ENCODE measurements at places on chromosomes 4 and X.

GRCh38 chr4:139511320-139511719 is 44.7 kb downstream of the SETD7 start:
- no peak for DNase-seq

GRCh38 chr4:158255727-158256324 is 45.5 kb downstream of the TMEM144 start:
- peak; percentile 15 for DNase-seq

GRCh38 chr4:80074651-80075050 is 1.6 kb upstream of the ANTXR2 start:
- DNase-seq: no peak

- no peak for DNase-seq
These were observed 1848.9 kb upstream of the TENM3 start for GRCh38 chr4:180394312-180394711.

DNA sequence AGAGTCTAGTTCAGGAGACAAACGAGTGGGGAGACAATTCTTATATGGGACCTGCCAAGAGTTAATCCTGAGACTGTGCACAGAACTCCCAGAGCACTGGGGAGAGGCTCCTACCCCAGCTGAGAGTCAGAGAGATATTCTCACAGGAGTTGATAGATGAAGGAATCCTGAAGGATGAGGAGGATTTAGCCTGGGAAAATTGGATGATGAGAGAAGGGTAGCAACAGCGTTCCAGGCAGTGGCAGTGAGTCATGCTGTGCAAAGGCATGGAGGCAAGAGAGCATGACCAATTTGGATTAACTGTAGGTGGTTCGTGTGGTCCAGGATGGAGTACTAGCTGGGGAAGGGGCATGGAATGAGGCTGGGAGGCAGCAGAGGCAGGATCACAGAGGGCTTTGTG is 318.6 kb downstream of the LDB2 start:
- no peak for DNase-seq

GRCh38 chr4:24190761-24191695 is 301.2 kb upstream of the PPARGC1A start:
- no peak for DNase-seq

DNA sequence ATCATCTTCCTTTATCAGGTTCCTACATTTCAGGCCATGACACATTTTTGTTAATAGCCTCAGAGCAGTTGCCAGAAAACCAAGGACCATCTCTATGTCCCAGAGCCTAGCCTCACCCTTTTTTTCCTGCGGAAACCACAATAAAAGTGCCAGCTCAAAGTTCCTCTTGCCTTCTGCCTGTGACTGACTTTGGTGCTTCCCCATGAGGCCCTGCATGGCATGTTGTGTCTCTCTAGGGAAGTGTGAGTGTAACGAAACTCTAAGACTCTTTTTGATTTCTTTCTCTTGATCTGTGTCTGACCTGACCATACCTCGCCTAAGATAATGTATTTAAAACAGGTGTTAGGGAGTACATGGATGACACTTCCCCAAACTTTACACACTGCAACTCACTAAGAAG is 642.3 kb upstream of the BOD1L1 start:
- no peak for DNase-seq

DNA sequence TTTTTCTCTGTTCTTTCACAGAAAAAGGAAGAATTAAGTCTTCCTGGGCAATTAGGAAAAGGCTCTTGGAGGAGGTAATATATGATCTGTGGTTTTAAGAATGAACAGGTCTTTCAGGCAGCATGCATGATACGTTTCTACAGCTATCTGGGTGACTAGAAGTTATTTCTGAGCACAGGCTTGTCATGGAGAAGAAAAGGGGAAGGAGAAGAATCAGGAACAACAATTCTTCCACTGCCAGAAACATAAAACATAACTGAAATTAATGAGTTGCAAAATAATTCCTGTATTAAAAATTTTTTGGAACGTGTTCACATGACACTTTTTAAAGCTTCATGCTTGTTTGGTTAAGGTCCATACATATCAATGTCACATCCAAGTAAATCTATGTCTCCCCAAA is 17.7 kb upstream of the STIM2 start:
- no peak for DNase-seq

DNA sequence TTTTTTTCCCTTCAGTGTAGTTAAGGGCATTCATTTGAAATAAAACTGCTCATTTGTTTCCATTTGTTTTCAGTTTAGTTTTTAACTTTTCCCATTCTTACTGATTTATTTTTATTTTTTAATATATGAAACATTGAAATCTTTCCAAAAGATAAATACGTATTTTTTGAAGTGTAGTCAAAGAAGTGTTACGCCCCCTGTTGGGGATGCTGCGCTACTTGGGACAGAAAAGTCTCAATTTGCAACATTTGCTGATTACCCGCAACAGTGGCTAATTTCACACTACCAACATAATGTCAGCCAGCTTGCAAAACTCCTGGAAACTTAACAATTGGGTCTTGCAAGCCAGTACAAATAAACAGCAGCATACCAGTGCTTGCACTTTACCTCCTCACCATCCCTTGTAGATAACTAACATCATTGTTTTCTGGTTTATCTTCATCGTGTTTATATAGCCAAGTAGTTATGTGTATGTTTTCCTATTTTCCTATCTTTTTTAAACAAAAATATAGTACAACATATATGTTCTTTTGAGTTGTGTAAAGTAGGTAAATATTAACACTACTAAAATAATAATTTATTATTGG is 158.6 kb downstream of the STPG2 start:
- DNase-seq: no peak

GRCh38 chr4:88308587-88308986 is 24.2 kb upstream of the PPM1K start:
- DNase-seq: no peak

GRCh38 chrX:95721011-95721410 is 963.6 kb upstream of the DIAPH2 start:
- DNase-seq: no peak

- no peak for DNase-seq
These were observed 5.2 kb downstream of the CXCL1 start for GRCh38 chr4:73874386-73874785.

DNA sequence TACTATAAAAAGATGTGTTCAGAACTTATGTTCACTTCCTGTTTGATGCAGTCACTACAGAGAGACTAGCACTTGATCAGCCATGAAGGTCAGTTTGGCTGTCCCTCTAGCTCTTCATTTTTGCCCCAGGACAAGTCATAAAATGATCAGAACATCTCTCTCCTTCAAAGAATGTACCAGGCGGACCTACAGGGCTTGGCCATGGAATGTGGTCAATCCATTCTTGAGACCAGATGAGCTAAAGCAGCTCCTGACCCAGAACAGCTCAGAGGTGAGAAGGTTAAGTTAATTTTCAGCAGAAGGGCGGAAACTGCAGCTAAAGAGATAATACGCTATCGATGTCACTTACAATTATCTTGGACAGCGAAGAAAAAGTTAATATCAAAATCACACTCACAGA is 49.2 kb upstream of the TAB3 start:
- no peak for DNase-seq

- DNase-seq: no peak
These were observed 76.2 kb upstream of the S100G start for GRCh38 chrX:16573781-16574180.

DNA sequence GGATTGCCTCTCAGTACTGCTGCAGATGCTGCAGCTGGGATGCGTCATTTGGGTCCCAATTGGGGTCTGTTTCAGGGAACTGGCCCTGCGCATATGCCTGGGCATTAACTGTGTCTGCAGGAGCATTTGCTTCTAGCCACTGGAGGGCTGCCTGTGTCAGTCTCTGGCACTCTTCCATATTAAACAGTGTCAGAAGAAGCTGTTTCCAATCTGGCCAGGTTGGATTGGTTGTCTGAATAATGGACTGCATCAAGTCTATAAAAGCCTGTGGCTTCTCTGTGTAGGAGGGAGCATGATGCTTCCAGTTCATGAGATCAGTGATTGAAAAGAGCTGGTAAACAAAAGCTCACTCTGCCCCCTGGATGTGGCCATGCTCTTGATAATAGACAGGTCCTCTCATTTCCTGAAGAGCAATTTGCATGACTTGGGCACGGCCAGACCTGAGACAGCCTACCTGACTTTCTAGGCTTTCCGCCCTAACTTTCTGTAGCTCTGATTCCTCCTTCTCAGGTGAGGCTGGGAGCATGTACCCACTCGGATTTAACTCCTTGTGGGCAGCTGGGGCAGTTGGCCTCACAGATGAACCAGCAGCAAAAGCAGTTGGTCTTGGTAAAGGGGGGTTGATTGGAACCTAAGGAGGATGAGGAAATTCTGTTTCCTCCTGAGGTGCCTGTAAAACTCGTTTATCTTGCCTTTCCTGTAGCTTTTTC is 29.2 kb downstream of the SULT1E1 start:
- DNase-seq: no peak

- no peak for DNase-seq
These were observed 48.4 kb downstream of the UNC5C start for GRCh38 chr4:95500361-95500760.

- no peak for DNase-seq
These were observed 67.1 kb upstream of the TAPT1 start for GRCh38 chr4:16293210-16293838.

GRCh38 chrX:69014200-69014599 is 151.1 kb downstream of the PJA1 start:
- no peak for DNase-seq

GRCh38 chrX:151975228-151975593 is 735 bp upstream of the GABRE start:
- DNase-seq: no peak

- DNase-seq: no peak
These were observed 100.0 kb downstream of the NR3C2 start for GRCh38 chr4:148341980-148342800.

- no peak for DNase-seq
These were observed 71.6 kb downstream of the GSTCD start for GRCh38 chr4:105780176-105780575.

GRCh38 chrX:75038925-75039324 is 113.7 kb upstream of the NEXMIF start:
- no peak for DNase-seq

- DNase-seq: no peak
These were observed 19.8 kb upstream of the USP27X start for GRCh38 chrX:49859491-49859890.

DNA sequence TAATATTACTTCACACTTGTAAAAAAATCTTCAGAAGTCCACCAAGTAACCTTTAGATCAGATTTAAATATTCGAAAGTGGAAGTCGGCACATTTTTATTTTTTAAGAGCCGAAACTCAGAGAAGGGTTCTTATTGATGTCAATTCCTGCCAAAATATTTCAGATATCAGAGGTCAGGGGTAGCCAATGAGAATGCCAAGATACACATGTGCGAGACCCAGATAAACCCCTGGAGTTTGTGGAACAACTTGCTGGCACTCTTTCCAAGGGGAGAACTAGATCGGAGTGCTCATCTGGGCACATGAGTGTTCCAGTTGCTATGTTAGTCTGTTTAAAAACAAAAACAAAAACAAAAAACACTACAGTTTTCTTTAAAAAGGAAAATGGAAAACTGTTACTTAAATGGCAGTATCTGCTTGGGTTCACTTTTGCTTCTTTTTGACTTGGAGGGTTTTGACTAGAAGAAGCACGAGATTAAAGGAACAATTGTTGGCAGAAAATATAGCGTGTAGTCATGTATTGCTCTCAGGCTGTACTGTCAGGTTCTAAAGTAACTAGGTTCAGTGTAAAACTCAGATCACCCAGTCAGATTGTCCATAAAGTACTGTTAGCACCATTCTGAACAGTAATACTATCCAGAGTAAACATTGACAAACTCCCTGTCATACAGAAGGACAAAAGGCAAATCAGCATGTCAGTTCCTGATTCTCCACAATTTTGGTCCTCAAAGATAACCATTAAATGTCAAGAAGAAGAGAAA is 188.0 kb upstream of the PACRGL start:
- no peak for DNase-seq

GRCh38 chrX:31124536-31124935 is 52.7 kb upstream of the FTHL17 start:
- no peak for DNase-seq

- no peak for DNase-seq
These were observed 191.8 kb downstream of the KDR start for GRCh38 chr4:54933579-54933978.

GRCh38 chr4:7330031-7330596 is 104.6 kb downstream of the PSAPL1 start:
- DNase-seq: no peak

GRCh38 chrX:136165406-136165805 is 18.1 kb downstream of the FHL1 start:
- DNase-seq: no peak

GRCh38 chrX:151902813-151903591 is 9.7 kb upstream of the MAGEA4 start:
- peak; percentile 50 for DNase-seq

DNA sequence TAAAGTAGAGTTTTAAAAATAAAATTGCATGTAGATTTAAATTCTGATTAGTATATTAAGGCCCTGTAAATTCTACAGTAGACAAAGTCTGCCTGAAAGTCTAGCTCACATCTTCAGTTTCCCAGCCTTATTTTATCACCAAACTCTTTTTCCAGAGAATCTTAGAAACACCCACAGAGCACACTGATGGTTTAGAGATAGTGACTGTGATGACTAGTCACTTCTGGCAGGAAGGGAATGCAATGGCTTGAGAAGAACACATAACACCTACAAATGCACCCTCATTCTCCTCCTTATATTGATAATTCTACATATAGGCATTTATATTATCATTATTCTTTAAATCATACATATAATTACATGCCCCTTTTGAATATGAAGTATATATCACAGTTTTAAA is 232.9 kb downstream of the ARAP2 start:
- DNase-seq: no peak

- no peak for DNase-seq
These were observed 27.1 kb upstream of the ALB start for GRCh38 chr4:73376976-73377375.

DNA sequence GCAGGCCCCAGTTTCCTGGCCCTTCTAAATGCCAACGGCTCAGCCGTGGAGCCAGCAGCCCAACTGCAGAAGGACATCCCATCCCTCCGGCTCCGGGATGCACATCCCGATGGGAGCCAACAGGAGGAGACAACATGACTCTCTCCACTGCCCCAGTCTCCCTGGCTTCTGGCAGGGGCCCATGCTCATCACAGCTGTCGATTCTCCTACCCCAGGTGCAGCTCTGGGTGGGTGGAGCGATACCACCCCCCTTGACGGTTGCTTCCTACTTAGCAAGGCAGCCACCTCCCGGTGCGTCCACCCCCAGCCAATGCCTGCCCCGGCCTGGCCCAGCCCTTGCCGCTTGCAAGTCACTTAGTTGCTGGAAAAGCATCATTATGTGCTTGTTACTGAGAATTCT is 19.5 kb downstream of the ZNF275 start:
- DNase-seq: no peak

DNA sequence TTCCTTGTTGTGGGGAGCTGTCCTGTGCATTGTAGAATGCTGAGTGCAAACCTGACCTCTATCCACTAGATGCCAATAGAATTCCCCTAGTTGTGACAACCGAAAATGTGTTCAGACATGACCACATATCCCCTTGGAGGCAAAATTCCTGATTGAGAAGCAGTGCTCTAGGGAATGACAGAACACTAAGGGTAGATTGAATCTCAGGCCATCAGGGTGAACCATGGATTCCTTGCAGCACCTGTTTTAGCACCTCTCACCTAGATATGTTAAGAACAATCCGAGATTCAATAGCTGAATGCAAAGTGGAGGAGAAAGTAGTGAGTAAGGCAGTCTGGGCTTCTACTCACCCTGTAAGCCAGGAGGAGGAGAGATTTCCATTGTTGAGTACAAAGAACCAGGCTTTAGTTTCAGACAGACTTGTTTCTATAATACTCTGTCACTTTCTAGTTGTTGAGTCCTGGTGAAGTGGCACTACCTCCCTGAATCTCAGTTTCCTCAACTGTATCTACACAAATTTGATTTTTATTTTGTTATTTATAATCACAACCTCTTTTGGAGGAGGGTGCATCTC is 111.0 kb upstream of the RAP2C start:
- DNase-seq: no peak

GRCh38 chrX:139907078-139907477 is 25.8 kb downstream of the ATP11C start:
- no peak for DNase-seq

Data from AG09319 (cell line).